ENCODE measurements at places on chromosomes 7 and 10.

DNA sequence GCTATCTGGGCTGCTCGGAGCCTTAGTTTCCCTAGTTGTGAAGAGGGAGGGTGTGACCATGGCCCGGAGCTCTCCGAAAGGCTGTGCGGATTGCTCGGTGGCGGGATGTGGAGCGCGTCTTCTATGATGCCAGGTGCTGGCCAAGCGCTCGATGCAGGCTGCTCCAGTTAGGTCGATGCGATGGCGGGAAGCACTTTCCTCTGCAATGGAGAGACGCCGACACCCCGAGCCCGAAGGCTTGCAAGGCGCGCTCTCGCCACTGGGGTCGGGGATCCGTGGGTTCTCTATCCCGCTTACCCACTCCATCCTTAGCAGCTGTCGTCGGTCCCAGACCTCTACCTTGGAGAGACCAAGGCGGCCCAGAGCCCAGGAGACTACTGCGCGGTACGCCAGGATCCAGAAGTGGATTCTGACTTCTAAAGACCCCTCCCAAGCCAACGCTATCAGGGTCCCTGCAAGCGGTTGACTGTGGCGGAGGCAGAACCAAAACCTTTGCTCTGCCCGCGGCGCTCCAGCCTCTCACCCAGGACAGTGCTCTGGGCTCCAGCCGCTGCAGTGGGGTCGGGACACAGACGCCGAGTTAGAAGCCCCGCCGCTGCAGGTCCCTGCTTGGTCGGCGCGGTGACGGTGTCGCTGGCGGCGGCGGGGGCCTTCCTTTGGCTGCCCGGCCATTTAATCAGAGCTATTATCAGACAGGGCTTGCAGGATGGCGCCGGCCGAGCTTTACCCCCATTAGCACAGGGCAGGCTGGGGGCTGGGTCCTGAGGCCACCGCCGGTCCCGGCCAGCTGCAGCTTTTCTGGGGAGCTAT lies 7.8 kb upstream of the TBX20 start:
- peak; percentile 61 for DNase-seq

DNA sequence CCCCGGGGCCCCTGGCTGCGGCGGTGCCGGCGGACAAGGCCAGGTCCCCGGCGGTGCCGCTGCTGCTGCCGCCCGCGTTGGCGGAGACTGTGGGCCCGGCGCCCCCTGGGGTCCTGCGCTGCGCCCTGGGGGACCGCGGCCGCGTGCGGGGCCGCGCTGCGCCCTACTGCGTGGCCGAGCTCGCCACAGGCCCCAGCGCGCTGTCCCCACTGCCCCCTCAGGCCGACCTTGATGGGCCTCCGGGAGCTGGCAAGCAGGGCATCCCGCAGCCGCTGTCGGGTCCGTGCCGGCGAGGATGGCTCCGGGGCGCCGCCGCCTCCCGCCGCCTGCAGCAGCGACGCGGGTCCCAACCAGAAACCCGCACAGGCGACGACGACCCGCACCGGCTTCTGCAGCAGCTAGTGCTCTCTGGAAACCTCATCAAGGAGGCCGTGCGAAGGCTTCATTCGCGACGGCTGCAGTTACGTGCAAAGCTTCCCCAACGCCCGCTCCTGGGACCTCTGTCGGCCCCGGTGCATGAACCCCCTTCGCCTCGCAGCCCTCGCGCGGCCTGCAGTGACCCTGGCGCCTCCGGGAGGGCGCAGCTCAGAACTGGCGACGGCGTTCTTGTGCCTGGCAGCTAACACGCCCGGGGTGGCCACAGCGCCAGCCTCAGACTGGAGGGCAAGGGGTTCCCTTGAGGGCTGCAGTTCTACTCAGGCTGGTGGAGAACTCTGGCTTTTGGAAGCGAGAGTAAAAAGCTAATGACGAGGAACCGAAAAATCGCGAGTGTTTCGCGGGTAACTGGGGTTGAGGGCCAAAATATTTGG lies 804 bp downstream of the FRAT1 start:
- DNase-seq = peak; percentile 79

- no peak for DNase-seq
Observed at GRCh38 chr7:128054511-128054910, 23.3 kb upstream of the LRRC4 start.

DNA sequence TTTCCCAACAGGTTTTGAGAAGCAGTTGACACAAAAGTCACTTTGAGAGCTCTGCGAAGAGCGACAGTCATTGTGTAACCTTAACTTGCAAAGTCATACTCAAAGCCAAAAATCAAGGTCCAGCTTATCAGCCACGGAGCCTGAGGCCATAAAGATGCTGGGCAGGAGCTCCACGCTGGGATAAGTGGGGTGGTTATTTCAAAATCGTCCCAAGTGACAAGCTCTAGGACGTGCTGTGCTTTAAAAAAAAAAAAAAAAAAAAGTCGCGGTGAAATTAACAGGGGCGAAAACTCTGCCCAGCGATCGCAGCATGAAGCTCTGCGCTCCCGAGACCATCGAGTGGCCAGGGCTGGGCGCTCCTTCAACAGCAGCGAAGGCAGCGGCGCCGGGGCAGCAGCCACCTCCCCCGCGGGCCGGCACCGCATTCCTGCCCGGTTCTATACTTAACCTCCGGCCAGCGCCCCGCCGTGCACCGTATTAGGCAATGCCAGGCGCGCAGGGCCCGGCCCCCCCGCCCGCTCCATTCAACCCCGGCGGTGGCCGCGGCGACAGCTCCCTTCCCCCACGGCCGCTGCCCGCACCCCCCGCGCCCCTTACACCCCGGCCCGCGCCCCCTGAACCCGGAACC lies 657 bp downstream of the HACD1 start:
- peak; percentile 63 for DNase-seq

- peak; percentile 42 for DNase-seq
Observed at GRCh38 chr10:82092111-82092510, 217.1 kb downstream of the NRG3 start.

DNA sequence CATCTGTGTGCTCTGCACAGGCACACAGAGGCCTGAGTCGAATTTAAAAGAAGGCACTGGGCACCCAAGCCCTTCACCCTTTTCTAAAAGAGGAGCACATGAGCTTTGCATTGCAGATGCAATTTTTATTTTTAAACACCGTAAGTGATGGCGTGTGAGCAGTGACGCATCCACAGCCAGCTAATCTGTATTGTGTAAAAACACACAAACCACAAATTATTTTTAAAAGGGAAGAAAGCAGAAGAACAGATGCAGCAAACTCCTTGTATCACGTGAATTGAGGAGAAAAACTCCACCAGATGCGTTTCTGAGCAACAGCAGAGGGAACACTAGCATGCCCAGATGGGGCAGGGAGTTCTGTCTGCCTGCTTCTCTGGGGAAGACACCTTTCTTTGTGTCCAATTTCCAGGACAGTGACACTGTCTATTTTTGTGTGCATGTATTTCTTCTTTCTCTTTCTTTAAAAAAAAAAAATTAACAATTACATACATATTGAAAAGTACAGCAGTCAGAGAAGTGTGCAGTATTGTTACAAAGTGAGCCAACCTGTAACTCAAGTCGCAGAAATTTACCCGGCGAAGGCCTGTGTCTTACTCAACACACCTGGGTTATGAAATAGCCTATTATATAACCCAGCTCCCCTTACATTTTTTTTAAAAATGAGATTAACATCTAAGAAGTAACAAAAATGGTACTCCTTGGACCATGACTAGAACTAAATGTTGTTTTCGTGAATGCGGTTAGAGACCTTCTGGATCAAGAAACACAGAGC lies 39.2 kb downstream of the EEPD1 start:
- no peak for DNase-seq

- DNase-seq = no peak
Observed at GRCh38 chr10:88989824-88990383, 694 bp upstream of the FAS start.

DNA sequence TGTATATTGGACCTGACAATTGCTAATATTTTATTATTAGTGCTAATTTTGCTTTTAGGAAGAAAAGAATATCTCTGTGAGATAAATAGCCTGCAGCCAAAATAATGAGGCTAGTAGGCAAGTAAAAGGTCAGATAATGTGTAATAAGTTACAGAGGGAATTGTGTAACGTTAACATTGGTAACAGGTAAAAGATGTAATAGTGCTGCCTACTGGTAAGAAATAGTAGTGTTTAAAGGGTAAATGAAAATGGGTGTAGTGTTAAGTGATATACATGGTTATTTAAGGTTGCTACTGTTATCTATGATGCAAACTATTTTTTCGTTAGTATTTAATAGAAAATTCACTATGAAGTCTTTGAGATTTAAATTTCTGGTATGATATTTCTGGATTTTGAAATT lies 9.2 kb upstream of the FOXP2 start:
- DNase-seq = no peak

DNA sequence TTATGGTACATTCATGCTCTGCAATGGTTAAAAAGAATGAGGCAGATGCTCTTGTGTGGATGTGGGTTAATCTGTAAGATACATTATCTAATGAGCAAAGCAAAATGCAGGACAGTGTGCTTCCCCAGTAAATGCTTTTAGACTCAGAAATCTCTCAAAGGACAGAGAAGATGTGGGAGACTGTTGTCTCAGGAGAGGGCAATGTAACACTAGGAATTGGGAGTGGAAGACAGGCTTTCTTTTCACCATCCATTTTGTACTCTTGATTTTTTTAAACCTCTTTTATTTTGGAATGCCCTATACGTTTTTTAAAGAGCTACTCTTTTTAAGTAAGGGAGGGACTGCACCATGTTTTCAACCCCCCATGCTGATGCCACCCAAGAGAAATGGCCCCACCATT lies 77.5 kb upstream of the ADAM12 start:
- DNase-seq = no peak

- DNase-seq = no peak
Observed at GRCh38 chr10:91587710-91588638, 44.9 kb downstream of the PPP1R3C start.

GRCh38 chr10:1362589-1363445 lies 306.6 kb downstream of the WDR37 start:
- no peak for DNase-seq

GRCh38 chr10:118031351-118032075 lies 15.2 kb downstream of the RAB11FIP2 start:
- DNase-seq = no peak

DNA sequence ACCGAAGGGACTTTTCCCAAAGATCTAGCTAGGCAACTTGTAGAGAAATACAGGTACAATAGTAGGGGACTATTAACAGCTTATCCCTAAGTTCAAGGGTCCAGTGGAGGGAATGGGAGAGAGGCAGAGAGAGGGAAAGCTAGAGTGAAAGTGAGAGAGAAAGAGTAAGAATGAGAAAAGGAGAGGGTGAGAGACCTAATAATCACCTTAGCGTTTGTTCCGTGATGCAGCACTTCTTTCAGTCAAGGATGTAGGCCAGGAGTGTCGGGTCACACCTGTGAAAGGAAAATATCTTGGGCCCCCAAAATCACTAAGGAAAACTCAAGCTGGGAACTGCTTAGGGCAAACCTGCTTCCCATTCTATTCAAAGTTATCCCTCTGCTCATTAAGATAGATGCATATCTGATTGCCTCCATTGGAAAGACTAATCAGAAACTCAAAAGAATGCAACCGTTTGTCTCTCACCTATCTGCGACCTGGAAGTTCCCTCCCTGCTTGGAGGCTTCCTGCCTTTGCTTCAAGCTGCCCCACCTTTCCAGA lies 75.2 kb downstream of the ST8SIA6 start:
- no peak for DNase-seq

- DNase-seq = peak; percentile 66
Observed at GRCh38 chr10:14879124-14879927, 660 bp downstream of the SUV39H2 start.

Measured in glutamatergic neuron (in vitro differentiated cells).